ENCODE measurements at places on chromosomes 4 and X. TPM values are rescaled to one million over a fixed set of nuclear protein-coding genes. Genes with fewer than 3 reads are reported as not detected.
A peak's percentile ranks its signal among the peaks of the same experiment; 100 is the strongest.

The GYPE gene
- total RNA-seq: not detected

The TLR3 gene
- total RNA-seq: 10.3 TPM

The SPANXA1 gene
- total RNA-seq: 4.7 TPM

The SGCB gene
- total RNA-seq: 1.2 TPM

The RHOXF2B gene
- not detected for total RNA-seq

The MAGEA2 gene
- total RNA-seq: 18.7 TPM

The HSFX3 gene
- not detected for total RNA-seq

DNA sequence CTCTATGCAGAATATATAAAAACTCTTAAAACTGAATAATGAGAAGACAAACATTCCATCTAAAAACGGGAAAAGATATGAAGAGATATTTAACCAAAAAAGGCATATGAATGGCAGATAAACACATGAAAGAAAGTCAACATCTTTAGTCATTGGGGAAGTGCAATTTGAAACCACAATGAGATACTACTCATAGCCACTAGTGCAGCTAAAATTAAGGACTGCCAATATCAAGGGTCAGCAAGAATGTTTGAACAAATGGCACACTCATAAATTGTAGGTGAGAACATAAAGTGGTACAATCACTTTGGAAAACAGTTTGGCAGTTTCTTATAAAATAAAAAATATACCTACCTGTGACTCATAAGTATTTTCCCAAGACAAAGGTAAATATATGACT lies 534.9 kb upstream of the DIPK2B start:
- H3K36me3 ChIP-seq: no peaks in the 10 kb centered on the region
- DNase-seq: no peak
- no peak overlapping the region for H3K4me3 ChIP-seq
- no peak overlapping the region for H3K27ac ChIP-seq
- H3K27me3 ChIP-seq: no peaks in the 10 kb centered on the region

DNA sequence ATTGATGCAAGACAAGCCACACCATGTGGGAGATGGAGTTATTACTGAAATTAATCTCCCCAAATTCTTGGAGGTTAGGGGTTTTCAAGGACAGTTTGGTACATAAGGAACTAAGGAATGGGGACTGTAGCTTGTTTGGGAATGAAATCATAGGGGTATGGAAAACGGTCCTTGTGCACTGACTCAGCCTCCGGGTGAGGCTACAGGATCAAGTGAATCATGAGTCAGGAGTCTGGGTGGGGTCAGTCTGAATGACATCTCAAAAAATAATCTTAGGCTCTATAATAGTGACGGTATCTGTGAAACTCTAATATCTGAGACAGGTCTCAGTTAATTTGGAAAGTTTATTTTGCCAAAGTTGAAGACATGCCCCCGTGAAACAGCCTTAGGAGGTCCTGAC lies 128.5 kb upstream of the CYSLTR1 start:
- H3K4me3 ChIP-seq: no peak overlapping the region
- H3K27ac ChIP-seq: no peak overlapping the region
- no peak for DNase-seq
- H3K4me1 ChIP-seq: no peaks in the 10 kb centered on the region
- no peaks in the 10 kb centered on the region for H3K27me3 ChIP-seq

GRCh38 chr4:20252656-20253282 lies 1.1 kb downstream of the SLIT2 start:
- peak overlapping the region; percentile 50 for H3K4me3 ChIP-seq
- no peak for DNase-seq
- H3K36me3 ChIP-seq: no peaks in the 10 kb centered on the region
- no peak overlapping the region for H3K27ac ChIP-seq
- no peaks in the 10 kb centered on the region for H3K4me1 ChIP-seq

DNA sequence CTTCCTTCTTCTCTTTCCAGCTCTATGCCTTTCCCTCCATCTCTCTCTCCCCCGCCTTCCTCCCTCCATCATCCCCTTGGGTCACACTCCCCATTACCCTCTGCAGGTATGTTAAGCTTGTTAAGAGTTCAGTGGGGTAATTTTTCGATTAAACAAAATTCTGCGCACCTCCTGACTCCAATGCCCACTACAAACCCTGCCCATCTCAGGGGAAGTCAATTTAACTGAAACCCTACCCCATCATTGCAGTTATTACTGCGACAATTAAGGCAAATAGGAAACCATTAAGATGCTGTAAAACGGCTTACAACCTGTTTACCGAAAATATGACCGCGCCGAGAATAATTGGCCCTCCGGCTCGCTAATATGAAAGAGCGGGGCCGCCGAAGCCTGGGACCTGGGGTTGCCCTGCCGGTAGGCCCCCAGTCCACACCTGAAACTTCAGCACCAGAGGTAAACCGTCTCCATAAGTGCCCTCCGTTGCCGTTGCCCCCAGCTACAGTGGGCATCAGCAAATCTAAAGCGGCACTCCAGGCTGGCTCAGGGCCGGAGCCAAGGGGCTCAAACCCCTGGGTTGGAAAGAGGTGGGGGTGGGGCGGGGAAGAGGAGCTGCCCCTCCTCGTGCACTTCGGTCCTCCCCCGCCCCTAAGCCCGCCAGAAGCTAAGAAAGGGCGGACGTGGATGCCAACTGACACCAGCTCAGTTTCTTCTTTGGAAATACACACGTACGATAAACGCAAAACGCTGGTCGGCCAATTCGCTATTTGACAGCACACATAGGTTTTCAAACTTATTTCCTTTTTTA lies 4.8 kb downstream of the ARX start:
- DNase-seq: no peak
- no peak overlapping the region for H3K4me3 ChIP-seq

DNA sequence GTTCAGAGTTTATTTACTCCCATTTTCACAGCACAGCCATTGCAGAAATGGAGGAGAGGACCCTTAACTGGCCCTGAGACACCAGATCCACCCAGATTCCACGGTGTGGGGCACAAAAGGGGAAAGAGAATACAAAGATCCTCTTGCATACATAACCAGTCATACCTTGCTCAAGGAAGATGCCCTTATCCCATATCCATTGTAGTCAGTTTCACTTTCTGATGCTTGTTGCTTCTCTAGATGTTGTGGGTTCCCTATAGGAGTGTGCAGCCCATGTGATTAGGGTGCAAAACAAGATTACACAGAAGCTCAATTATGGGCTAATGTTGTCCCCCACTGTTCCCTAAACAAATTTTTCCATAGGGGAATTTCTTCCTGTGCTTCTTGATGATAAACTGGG lies 1309.0 kb upstream of the PABPC4L start:
- H3K36me3 ChIP-seq: no peaks in the 10 kb centered on the region
- H3K27ac ChIP-seq: no peak overlapping the region
- no peaks in the 10 kb centered on the region for H3K4me1 ChIP-seq
- no peaks in the 10 kb centered on the region for H3K27me3 ChIP-seq
- no peak for DNase-seq
- H3K4me3 ChIP-seq: no peak overlapping the region

DNA sequence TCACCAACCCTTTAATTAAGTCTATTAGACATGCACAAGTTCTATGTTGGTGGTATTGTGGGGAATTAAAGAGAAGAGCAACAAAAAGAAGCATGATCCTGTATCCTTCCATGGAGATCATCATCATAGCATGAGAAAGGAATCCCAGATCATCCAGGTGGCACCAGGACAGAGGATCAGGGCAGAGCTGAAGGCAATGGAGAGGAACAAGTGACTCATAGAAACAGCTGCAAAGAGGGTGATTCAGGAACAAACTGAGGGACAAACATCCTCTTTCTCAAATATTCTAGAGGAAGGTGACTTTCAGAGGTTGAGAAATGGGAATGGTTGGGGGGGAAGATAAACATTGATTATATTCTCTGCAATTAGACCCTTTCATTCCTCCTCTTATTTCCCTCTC lies 105.5 kb upstream of the OTUD4 start:
- no peak overlapping the region for H3K4me3 ChIP-seq
- no peak for DNase-seq
- H3K27me3 ChIP-seq: no peaks in the 10 kb centered on the region
- H3K36me3 ChIP-seq: no peaks in the 10 kb centered on the region
- no peak overlapping the region for H3K27ac ChIP-seq

- H3K27ac ChIP-seq: no peak overlapping the region
- no peak overlapping the region for H3K4me3 ChIP-seq
- no peak for DNase-seq
- H3K27me3 ChIP-seq: no peaks in the 10 kb centered on the region
- H3K36me3 ChIP-seq: no peaks in the 10 kb centered on the region
Observed at GRCh38 chr4:36385951-36386571, 104.6 kb downstream of the DTHD1 start.

GRCh38 chrX:123884809-123885408 lies 25.1 kb downstream of the XIAP start:
- H3K27me3 ChIP-seq: no peaks in the 10 kb centered on the region
- peaks cover 28% of the 10 kb centered on the region for H3K36me3 ChIP-seq
- peaks cover 38% of the 10 kb centered on the region for H3K4me1 ChIP-seq
- DNase-seq: peak; percentile 66
- H3K27ac ChIP-seq: no peak overlapping the region

Measured in PC-9 (cell line).